ENCODE measurements at places on chromosomes 2 and 18. TPM values are rescaled to one million over a fixed set of nuclear protein-coding genes. Genes with fewer than 3 reads are reported as not detected.

The IL37 gene
- not detected for total RNA-seq

- peak overlapping the region; percentile 84 for H3K27ac ChIP-seq
- no peaks in the 10 kb centered on the region for H3K36me3 ChIP-seq
- DNase-seq: no peak
- H3K27me3 ChIP-seq: no peaks in the 10 kb centered on the region
These were observed 709 bp downstream of the UGP2 start for GRCh38 chr2:63842149-63843061.

GRCh38 chr2:201830666-201831065 lies 24.3 kb downstream of the CDK15 start:
- no peak overlapping the region for H3K27ac ChIP-seq
- H3K4me3 ChIP-seq: no peak overlapping the region
- DNase-seq: no peak
- H3K4me1 ChIP-seq: peaks cover 4% of the 10 kb centered on the region
- peaks cover 4% of the 10 kb centered on the region for H3K36me3 ChIP-seq

- no peak overlapping the region for H3K4me3 ChIP-seq
- no peaks in the 10 kb centered on the region for H3K4me1 ChIP-seq
- no peak for DNase-seq
- H3K27ac ChIP-seq: no peak overlapping the region
- H3K36me3 ChIP-seq: no peaks in the 10 kb centered on the region
- H3K27me3 ChIP-seq: no peaks in the 10 kb centered on the region
These were observed 10.8 kb downstream of the GALNT1 start for GRCh38 chr18:35592298-35592697.

GRCh38 chr2:127650785-127651380 lies 4.9 kb downstream of the GPR17 start:
- peak overlapping the region; percentile 33 for H3K27ac ChIP-seq
- DNase-seq: no peak
- H3K4me3 ChIP-seq: no peak overlapping the region
- H3K27me3 ChIP-seq: no peaks in the 10 kb centered on the region
- no peaks in the 10 kb centered on the region for H3K4me1 ChIP-seq

Measured in aorta (tissue), 5 donors.